ENCODE measurements at places on chromosomes 11 and 22. TPM values are rescaled to one million over a fixed set of nuclear protein-coding genes. Genes with fewer than 3 reads are reported as not detected.

PDE3B gene
- total RNA-seq, result 9.4 TPM

OR4D5 gene
- total RNA-seq, result not detected

PRG3 gene
- not detected for total RNA-seq

SPON1 gene
- 4.1 TPM for total RNA-seq

NOL12 gene
- total RNA-seq, result 22.0 TPM

TCIRG1 gene
- total RNA-seq, result 51.1 TPM

FAR1 gene
- total RNA-seq, result 58.8 TPM

CWF19L2 gene
- total RNA-seq, result 15.9 TPM

SNAP29 gene
- total RNA-seq, result 14.7 TPM

PGA5 gene
- total RNA-seq, result 0.30 TPM

- no peak for DNase-seq
Measured at GRCh38 chr22:19325296-19325948, 33.9 kb upstream of the CLTCL1 start.

GRCh38 chr11:70761094-70761907 is 363.0 kb downstream of the CTTN start:
- no peak for DNase-seq

GRCh38 chr11:57283231-57283990 is 41.3 kb downstream of the TNKS1BP1 start:
- peak; percentile 24 for DNase-seq

DNA sequence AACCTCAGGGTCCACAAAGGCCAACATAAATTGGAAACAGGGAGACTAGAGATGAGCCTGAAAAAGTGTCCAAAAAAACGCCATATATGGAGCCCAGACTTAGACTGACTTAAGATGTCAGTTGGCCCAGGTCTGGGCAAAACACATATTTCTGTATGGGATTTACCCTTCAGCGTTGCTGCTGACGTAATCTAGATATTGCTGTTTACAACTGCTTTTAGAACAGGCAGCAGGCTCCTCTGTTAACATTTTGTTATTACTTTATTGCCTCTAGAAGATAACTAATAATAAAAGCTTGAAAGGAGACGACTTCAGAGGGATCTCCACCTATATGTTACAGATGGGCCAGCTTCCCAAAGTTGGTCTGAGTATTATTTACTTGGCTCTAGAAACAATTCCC is 8.7 kb downstream of the ME3 start:
- no peak for DNase-seq

DNA sequence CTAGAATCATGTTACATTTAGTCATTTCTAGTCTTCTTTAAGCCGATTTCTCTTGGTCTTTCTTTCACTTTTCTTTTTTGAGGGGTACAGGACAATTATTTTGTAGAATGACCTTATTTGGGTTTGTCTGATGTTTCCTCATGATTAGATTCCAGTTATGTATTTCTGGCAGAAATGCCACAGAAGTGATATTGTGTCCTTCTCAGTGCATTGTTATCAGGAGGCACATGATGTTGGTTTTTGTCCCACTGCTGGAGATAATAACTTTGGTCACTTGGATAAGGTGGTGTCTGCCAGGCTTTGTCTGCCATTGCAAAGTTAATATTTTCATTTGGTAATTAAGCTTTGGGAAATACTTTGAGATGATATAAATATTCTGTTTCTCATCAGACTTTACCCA is 100.3 kb downstream of the RRM1 start:
- DNase-seq, result no peak

- no peak for DNase-seq
Measured at GRCh38 chr22:19844377-19845053, 10.2 kb downstream of the GNB1L start.

GRCh38 chr11:94400839-94401772 is at the start of gene GPR83:
Gene GPR83, minus strand, starts transcription at chr11:94401419. Its CDS starts 172 bp downstream, at chr11:94401247.
- peak; percentile 51 for DNase-seq

- DNase-seq, result no peak
Measured at GRCh38 chr11:11607772-11608171, 14.0 kb downstream of the GALNT18 start.

DNA sequence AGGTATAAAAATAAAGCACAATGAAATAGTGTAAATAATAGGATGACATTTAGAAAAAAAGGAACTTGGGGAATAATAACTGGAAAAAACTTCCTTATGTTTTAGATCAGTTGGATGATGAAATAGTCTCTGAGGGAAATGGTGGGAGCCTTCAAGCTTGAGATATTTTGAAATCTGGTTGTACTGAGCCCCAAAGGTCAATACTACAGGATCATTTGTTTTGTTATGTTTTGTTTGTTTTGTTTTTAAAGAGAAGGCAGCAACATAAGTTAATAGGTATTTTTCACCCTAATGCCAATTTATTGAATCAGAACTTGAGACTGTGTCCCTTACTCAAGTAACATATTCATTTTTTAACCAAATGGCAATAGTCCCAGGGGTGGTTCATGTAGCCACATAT is 393.1 kb downstream of the ETS1 start:
- DNase-seq, result no peak

DNA sequence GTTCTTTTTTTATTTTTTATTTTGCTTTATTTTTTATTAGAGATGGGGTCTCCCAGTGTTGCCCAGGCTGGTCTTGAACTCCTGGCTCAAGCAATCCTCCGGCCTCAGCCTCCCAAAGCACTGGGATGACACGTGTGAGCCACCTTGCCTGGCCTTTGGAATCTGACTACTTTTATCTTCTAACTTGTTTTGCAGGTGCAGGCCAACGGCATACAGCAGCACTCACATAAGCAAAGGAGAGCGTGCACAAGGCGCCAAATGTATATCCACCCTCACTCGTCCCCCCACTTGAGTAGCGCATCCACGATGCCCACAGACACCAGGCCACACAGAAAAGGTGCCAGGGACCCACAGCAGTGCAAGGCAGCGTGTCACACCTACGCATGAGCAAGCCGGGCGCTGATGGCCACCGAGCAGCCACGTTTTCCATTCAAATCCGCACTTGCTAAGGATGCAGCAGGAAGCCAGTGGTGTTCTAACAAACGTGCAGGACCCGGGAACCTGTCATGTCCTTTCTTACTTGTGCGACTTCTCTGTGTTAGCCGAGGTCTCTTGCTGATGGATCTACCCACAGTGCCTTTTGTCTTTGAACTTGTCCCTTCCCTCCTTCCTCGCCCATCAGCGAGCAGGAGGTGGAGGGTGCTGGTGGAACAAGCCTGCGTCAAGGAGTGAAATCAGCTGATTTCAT is 5.9 kb downstream of the ASCL2 start:
- no peak for DNase-seq

DNA sequence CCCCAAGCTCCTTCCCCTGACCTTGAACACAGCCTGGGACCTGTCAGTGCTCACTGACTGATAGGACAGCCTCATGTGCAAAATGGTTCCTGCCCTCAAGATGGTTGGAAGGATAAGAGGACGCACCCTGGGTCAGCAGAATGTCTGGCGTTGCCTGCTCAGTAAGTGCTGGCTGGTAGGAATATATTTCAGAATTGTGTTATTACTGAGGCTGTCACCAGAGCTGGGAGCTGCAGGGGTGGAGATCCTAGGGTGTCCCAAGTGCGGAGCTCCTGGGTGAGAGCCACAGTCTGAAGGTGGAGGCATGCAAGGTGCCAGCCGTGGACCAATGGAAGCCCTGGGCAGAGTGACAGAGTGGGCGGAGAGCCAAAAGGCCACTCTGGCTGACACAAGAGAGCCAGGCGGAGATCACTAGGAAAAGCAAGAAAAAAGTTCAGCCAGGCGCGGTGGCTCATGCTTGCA is 1.0 kb upstream of the SEC14L4 start:
- no peak for DNase-seq

DNA sequence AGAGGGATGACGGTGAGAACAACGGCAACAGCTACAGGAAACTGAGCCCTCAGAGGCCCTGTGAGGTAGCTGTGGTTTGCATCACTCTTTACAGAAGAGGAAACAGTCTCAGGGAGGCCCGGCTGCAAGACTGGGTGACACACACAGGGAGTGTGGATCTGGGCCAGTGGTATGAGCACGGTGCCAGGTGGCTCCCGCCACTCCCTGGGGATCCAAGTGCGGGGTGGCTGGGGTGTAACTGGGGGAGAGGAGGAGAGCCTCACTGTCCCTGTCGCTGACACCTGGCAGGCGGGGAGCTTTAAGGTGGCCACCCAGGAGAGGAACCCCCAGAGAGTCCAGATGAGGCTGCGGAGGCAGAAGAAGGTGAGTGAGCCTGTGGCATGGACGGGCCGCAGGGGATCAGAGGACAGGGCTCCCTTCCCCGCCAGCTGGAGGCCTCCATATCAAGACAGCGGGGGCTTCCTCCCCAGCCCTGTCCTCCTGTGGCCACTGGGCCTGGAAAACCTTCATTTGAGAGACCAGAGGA is 5.6 kb downstream of the RGL4 start:
- no peak for DNase-seq

GRCh38 chr11:134393638-134394037 is 18.4 kb downstream of the B3GAT1 start:
- DNase-seq, result peak; percentile 33

DNA sequence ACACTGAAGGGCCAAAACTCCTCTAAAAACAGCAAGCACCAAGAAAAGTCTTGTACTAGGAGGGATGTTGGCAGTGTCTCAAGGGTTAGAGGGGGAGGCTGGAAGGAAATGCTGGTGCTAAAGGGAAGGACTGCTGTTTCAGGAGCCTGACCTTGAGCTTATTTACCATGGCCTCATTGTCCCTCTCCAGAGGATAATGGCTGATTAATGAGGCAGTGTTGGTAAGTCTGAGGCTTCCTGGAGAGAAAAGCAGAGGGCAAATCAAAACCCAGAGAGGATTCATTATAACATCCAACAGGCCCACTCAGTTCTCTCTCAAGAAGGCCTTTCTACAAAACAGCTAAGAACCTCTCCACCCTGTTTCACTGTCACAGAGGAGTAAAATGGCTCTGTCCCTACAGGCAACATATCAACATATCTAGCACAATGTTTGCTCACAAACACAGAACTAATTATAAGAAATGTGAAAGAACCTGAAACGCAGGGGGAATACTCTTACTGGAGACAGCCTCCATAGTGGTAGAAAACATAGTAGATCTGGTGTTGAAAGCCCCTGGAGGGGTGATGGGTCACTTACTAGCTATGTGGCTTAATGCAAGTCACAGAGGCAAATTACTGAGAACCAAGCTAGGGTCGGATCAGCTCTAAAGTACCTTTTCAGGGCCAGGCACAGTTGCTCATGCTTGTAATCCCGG is 31.4 kb downstream of the NUMA1 start:
- DNase-seq, result no peak

DNA sequence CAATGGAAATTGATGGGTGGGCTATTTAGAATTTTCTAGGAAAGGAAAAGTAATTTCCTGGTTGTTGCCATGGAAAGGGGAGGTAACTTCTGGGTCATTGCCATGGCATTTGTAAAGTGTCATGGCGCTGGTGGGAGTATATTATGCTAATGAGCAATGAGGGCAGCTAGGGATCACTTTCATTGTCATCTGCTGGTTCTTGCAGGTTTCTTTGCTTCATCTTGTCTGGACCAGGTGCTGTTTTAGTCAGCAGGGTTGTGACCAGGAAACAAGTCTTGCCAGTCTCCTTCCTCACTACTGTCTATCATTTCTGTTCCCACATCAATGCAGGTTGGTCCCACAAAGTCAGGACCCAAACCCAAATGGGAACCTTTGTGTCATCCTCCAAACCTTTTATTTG is 237.6 kb upstream of the C11orf87 start:
- DNase-seq, result no peak

GRCh38 chr22:30291058-30291892 is 2.0 kb upstream of the CASTOR1 start:
- DNase-seq, result no peak

- DNase-seq, result no peak
Measured at GRCh38 chr11:17605651-17606122, 58.6 kb downstream of the OTOG start.

DNA sequence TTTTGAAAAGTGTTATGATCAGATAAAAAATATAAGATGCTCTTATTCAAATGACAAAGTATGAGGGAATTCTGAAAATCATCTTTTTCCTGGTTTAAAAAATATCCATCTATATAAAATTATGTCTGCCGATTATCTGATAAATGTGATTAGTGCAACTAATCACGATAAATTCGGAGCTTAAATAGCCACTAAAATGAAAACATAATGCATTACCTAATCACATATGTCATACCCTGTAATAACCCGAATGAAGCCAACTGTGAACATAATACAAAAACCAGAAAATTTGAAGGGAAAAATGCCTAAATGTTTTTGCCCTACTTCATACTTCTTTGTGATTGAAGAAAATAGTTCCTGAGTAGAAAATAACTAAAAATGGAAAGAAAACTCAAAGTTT is 808.4 kb upstream of the LUZP2 start:
- DNase-seq, result no peak

- DNase-seq, result peak; percentile 79
Measured at GRCh38 chr22:43343262-43343669, at the start of gene SCUBE1. Gene SCUBE1, minus strand, starts transcription at chr22:43343372. Its CDS starts 111 bp downstream, at chr22:43343261.

DNA sequence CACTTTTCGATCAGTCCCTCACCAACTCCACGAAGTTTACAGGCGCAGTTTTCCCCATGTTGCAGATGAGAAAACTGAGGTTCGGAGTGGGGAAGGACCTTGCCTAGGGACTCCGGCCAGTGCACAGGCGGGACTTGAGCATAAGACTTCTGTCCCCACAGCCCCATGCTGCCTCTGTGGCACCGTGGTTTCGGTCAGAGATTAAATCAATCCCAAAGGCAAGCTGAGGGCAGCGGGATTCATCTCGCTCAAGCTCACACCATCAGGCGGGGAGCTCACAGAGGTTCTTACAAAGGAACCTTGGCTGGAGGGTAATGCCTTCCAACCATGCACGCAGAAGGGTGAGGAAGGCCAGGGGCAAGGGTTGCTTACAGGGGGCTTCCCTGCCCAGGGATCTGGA is 115.5 kb downstream of the PHF21B start:
- DNase-seq, result no peak

DNA sequence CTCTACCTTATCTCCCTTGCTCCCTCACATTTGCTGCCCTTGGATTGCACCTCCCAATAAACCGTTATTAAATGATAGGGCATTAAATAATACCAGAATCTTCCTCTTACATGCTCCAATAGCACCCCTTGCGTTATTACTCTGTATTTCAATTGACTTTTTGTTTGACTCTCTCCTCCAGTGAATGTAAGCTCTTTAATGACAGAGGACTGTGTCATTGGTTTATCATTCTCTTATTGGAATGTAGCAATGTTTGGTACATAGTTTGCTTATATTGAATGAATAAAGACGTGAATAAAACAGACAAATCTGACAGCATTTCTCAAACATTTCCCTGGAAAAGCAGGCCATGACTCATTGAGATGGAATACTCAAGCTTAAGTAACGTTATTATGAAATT is 8.7 kb upstream of the MPEG1 start:
- DNase-seq, result no peak

GRCh38 chr11:100923555-100923954 is 206.1 kb downstream of the PGR start:
- no peak for DNase-seq

- no peak for DNase-seq
Measured at GRCh38 chr11:68343761-68344256, 31.4 kb downstream of the LRP5 start.

GRCh38 chr11:22337596-22338485 is at the start of gene SLC17A6:
Gene SLC17A6, plus strand, starts transcription at chr11:22338381. Its CDS starts 153 bp downstream, at chr11:22338534.
- DNase-seq, result peak; percentile 55

All from WTC11 (cell line).